K562 (cell line): ENCODE measurements at places on chromosomes 4 and X.

DNA sequence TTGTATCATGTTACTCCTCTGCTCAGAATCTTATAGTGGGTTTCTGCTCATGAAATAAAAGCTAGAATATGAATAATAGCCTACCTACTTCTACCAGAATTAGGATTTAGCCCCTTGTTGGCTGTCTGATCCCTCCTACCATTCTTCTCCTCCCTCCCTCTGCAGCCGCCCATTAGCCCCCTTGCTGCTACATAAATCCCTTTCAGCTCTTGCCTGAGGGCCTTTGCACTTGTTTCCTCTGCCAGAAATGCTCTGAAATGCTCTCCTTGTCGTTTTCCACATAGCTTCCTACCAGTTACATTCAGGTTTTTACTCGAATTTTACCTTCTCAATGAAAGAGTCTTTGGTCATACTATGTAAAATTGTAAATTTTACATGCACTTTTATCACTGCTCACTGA is 159.2 kb downstream of the ADGRL3 start:
- H3K27ac ChIP-seq, result no peak overlapping the region
- DNase-seq, result no peak
- no peaks in the 10 kb centered on the region for H3K27me3 ChIP-seq
- H3K4me3 ChIP-seq, result no peak overlapping the region
- no peaks in the 10 kb centered on the region for H3K4me1 ChIP-seq

DNA sequence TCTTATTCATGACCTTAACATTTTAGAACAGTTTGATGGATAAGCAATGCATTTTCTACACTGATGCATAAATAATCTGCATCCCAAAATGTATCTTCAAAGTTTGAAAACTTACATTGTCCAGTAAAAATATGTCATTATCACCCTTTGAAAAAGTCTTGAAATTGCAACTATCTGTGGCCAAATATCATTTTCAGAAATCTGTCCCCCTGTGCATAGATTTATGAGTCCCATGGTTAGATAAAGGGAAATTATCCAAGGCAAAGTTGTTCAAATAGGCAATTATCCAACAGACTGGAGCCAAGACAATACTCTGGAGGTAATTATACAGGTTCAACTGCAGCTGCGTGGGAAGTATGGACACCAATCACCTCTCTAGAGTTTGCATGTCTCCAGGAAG is 182.5 kb upstream of the INTU start:
- no peak overlapping the region for H3K4me3 ChIP-seq
- H3K27me3 ChIP-seq, result no peaks in the 10 kb centered on the region; the same call in 1 of the 2 replicates

GRCh38 chrX:136910565-136911035 is 30.1 kb upstream of the RBMX start:
- H3K27me3 ChIP-seq, result no peaks in the 10 kb centered on the region
- no peak for DNase-seq
- peak overlapping the region; percentile 58 for H3K4me3 ChIP-seq
- peak overlapping the region; percentile 70 for H3K27ac ChIP-seq
- H3K36me3 ChIP-seq, result no peaks in the 10 kb centered on the region; the same call in 2 of the 3 replicates

- H3K27me3 ChIP-seq, result no peaks in the 10 kb centered on the region
- DNase-seq, result no peak
- no peak overlapping the region for H3K4me3 ChIP-seq
- no peaks in the 10 kb centered on the region for H3K4me1 ChIP-seq
These were observed 29.5 kb downstream of the TFDP3 start for GRCh38 chrX:133188631-133189030.

- no peak for DNase-seq
- H3K4me1 ChIP-seq, result no peaks in the 10 kb centered on the region
- H3K27me3 ChIP-seq, result no peaks in the 10 kb centered on the region
- H3K27ac ChIP-seq, result no peak overlapping the region
- H3K36me3 ChIP-seq, result 0 out of 3 replicates have a peak, but pooled peaks cover 3% of the 10 kb centered on the region
These were observed 200.4 kb downstream of the ARHGAP24 start for GRCh38 chr4:85675076-85676049.

- no peaks in the 10 kb centered on the region for H3K4me1 ChIP-seq
- DNase-seq, result no peak
- H3K4me3 ChIP-seq, result no peak overlapping the region
- no peak overlapping the region for H3K27ac ChIP-seq
- H3K36me3 ChIP-seq, result no peaks in the 10 kb centered on the region
- H3K27me3 ChIP-seq, result no peaks in the 10 kb centered on the region
These were observed 288.2 kb downstream of the IL1RAPL2 start for GRCh38 chrX:104854188-104854587.

GRCh38 chrX:44913656-44914531 is 40.9 kb downstream of the KDM6A start:
- H3K4me1 ChIP-seq, result peaks cover 29% of the 10 kb centered on the region; the same call in 2 of the 3 replicates
- no peak overlapping the region for H3K4me3 ChIP-seq
- H3K27me3 ChIP-seq, result no peaks in the 10 kb centered on the region
- H3K27ac ChIP-seq, result peak overlapping the region; percentile 76
- no peak for DNase-seq

DNA sequence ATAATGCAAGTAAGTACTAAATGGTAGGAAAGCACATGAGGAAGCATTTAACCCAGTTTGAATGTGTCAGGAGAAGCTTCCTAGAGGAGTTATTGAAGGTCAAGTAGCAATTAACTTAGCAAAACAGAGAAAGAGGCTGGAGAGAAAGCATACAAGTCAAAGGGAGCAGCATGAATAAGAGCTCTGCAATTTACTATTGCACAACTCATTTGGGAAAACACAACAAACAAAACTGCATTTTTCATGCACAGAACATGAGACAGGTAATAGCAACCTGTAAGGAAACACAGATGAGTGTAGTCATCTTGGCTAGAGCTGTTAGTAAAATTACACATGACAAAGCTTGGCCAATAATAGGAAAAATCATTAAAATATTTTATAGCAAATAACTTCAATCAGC is 538.1 kb downstream of the PPP4R3C start:
- H3K27ac ChIP-seq, result no peak overlapping the region
- DNase-seq, result no peak
- H3K4me1 ChIP-seq, result no peaks in the 10 kb centered on the region
- H3K36me3 ChIP-seq, result no peaks in the 10 kb centered on the region
- no peak overlapping the region for H3K4me3 ChIP-seq
- H3K27me3 ChIP-seq, result no peaks in the 10 kb centered on the region

DNA sequence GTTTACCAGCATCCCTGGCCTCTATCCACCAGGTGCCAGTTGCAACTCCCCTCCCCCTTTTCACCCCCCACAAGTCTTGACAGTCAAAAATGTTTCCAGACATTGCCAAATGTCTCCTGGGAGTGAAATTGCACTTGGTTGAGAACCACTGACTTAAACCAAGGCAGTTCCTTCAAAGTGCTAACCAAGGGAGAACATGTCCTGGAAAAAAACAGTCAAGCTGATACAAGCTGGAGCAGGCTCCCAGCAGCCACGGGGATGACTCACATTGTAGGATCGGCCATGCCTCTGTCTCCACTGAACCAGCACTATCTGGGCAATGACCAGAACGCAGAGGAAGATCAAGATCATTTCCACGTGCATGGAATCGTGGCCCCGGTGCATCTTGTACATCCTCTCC is 11.4 kb downstream of the RNF175 start:
- H3K36me3 ChIP-seq, result no peaks in the 10 kb centered on the region
- H3K27ac ChIP-seq, result no peak overlapping the region

GRCh38 chrX:41471786-41472185 is 24.6 kb downstream of the NYX start:
- H3K27me3 ChIP-seq, result no peaks in the 10 kb centered on the region
- H3K4me3 ChIP-seq, result no peak overlapping the region
- no peaks in the 10 kb centered on the region; the same call in 1 of the 2 replicates for H3K4me1 ChIP-seq
- H3K36me3 ChIP-seq, result no peaks in the 10 kb centered on the region
- H3K27ac ChIP-seq, result no peak overlapping the region

DNA sequence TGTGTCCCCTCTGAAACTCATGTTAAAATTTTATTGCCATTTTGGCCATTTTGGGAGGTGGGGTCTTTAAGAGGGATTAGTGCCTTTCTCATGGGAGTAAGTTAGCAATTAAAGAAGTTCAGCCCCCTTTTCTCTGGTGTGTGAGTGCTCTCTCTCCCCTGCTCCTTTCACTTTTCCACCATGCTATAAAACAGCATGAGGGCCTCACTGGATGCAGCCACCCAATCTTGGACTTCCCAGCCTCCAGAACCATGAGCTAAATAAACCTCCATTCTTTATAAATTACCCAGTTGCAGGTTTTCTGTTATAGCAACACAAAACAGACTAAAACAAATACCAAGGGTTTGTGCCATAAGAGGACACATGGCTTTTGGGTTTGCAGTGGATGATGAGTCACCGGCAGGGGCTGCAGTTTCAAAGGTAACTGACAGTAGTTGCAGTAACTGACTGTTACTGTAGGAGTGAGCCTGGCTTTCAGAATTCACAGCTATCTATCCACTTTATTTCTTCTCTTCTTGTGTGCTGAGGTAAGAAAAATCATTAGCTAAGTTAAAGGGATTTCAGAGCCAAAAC is 121.5 kb downstream of the PPEF1 start:
- no peak overlapping the region for H3K4me3 ChIP-seq
- H3K36me3 ChIP-seq, result no peaks in the 10 kb centered on the region
- H3K27me3 ChIP-seq, result peaks cover 5% of the 10 kb centered on the region; the same call in 2 of the 3 replicates
- peak; percentile 8 for DNase-seq
- no peak overlapping the region for H3K27ac ChIP-seq
- H3K4me1 ChIP-seq, result no peaks in the 10 kb centered on the region; the same call in 1 of the 2 replicates

GRCh38 chr4:56857601-56858309 is 36.3 kb upstream of the SPINK2 start:
- no peaks in the 10 kb centered on the region for H3K36me3 ChIP-seq
- H3K27me3 ChIP-seq, result peaks cover 12% of the 10 kb centered on the region
- H3K27ac ChIP-seq, result no peak overlapping the region
- H3K4me3 ChIP-seq, result no peak overlapping the region
- no peaks in the 10 kb centered on the region for H3K4me1 ChIP-seq

GRCh38 chr4:22202975-22203710 is 254.6 kb upstream of the KCNIP4 start:
- H3K4me1 ChIP-seq, result no peaks in the 10 kb centered on the region
- H3K27me3 ChIP-seq, result no peaks in the 10 kb centered on the region
- no peaks in the 10 kb centered on the region for H3K36me3 ChIP-seq
- H3K27ac ChIP-seq, result no peak overlapping the region
- no peak for DNase-seq
- no peak overlapping the region for H3K4me3 ChIP-seq

DNA sequence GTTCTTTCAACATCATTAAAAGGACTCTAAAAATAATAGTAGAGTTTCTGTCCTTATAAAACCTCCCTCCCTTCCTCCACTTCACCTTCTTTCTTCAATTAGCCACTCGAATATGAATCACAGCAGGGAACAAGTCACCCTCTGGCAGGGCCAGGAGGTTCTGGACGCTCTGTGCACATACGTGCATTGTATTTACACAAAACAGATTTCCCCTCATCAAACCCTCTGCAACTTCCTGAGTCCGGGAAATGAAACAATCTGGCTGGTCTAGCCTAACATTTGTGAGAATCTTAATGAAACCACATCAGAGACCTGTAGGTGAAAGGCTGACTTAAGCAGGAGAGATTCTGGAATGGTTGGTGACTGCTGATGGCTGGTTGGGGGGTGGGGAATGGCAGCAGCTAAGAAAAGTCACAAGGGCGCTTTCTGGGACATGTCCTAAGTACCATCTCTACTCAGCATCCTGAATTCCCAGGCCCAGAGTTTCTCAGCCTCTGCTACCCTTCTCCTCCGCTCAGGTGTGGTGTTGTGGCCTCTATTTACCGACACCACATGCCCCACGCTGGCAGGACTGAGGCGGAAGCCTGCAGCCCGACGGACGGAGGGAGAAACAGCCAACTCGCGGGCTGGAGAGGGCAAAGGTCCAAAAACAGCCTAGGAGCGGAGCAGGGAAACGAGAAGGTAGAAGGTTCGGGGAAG is 1.0 kb downstream of the ZDHHC9 start:
- H3K36me3 ChIP-seq, result peaks cover 27% of the 10 kb centered on the region; the same call in 2 of the 3 replicates
- DNase-seq, result no peak
- H3K4me3 ChIP-seq, result peak overlapping the region; percentile 65

DNA sequence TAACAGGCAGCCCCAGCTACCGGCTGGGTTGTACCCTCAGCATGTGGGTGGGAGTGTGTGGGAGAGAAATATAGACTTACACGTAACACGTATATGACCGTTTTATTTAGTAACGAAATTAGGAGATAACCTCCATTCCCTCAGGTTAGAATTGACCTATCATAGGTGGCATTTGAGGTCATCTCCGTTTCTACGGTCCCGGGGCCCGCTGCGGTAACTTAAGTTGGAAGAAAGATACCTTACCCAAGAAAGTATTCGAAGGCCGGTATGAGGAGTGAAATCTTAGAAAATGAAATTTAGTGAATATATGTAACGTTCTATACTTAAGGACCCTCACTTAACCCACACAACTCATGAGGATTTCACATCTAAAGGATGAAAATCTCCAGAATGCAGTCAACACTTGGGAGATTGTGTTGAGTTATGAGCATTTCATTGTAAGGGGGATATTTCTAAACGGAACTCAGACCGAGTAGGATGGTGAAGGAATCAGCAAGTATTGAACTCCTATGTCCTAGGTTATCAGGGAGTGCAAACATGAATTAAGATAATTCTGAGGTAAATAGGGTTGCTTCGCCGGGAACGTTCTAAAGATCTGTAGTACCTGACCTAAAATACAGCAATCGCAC is 891 bp downstream of the CISD2 start:
- H3K36me3 ChIP-seq, result peaks cover 24% of the 10 kb centered on the region; the same call in 2 of the 3 replicates
- H3K4me3 ChIP-seq, result peak overlapping the region; percentile 59
- no peak for DNase-seq
- H3K27me3 ChIP-seq, result no peaks in the 10 kb centered on the region

DNA sequence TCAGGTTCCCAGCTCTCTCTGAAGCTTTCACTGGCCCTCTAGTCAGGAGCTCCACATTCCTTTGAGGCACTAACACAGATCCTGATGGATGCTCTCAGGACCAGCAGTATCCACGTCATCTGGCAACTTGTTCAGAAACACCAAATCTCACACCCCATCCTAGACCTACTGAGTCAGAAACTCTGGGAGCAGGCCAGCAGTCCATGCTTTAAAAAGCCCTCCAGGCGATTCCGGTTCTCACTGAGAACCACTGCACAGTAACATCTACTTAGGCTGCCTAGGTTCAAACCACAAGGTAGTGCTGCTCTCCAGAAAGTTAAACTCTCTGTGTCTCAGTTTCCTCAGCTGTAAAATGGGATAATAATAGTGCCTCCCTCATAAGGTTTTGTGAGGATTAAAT is 55.3 kb downstream of the CCDC158 start:
- DNase-seq, result no peak
- no peaks in the 10 kb centered on the region; the same call in 2 of the 3 replicates for H3K4me1 ChIP-seq
- no peak overlapping the region for H3K27ac ChIP-seq
- H3K36me3 ChIP-seq, result no peaks in the 10 kb centered on the region
- H3K27me3 ChIP-seq, result no peaks in the 10 kb centered on the region
- H3K4me3 ChIP-seq, result no peak overlapping the region
